BJ (cell line): ENCODE measurements at places on chromosomes 5 and 9.

DNA sequence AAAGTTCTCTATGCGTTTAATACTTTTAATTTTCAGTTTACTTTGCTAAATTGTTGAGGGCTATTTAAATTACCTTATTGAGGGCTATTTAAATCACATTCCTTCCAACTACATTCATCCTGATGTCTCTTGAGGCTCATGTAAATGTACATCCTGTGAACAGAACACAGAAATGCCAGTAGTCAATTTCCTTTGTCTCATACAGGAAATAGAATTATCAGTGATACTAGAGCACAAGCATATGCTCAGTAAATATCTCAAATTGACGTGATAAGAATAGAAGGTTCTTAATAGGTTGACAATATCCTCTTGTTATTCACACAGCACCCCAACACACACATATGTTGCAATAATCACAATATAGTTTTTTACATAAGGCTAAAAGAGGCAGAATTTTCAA, 449.0 kb downstream of the CYLC2 start:
- no peak for DNase-seq

GRCh38 chr9:83744206-83744605, 36.4 kb upstream of the UBQLN1 start:
- DNase-seq = no peak

- DNase-seq = no peak
Observed at GRCh38 chr9:35563791-35564197, 41.3 kb upstream of the TESK1 start.

DNA sequence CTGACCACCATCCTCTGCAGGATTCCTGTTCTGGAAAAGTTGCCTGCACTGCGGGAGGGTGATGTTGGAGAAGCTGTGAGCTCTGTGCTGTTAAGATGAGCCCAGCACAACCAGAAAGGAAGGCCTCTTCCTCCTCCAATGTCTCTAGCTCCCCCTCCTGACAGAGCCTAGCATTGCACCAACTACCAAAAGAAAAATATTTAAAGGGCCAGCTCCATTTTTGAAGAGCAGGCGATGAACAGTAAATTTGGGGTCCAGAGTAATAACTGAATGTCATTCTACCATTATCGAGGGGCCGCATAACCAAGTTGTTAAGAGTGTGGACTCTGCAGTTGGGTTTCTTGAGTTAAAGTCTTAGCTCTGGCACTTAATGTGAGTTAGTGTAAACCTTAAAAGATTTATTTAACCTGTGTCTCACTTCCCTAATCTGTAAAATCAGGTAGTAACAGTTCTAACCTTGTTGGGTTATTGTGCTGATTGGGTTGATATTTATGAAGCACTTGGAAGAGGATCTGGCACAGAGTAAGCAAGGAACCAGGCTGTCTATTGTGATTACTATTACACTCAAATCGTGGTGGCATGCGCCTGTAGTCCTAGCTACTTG, 3.9 kb downstream of the TEX53 start:
- DNase-seq = peak; percentile 25

DNA sequence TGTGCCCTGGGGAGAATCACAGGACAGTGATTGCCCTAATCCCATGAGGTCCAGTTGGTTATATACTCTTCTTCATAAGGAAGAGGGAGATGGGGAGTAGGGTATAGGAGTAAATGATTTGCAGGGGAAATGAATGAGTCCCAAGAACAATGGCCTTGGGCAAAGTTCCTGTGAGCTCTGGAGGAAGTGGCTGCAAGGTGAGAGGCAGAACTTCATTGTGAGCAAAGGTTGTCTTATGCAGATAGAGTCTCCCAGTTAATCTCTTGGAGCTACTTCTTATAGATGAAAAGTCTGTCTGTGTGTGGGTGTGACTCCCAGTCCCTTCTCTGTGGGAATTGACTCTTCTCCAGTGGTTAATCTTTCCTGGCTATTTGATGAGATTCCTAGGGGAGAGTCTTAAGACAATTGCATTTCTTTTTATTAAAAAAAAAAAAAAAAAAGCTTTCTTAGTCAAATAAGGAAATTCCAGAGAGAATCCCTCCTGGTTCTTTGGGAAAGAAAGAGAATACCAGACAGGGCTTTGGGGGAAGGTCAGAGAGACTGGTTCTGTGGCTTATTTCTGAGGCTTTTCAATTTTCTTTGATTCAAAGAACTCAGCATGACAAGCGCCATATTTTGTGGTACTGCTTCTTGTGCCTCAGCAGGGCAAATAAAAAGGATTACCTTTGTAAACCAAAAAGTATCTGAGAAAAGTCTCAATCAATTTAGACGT, 33.6 kb upstream of the MEGF10 start:
- no peak for DNase-seq

- DNase-seq = no peak
Observed at GRCh38 chr9:82353631-82354278, 365.2 kb downstream of the SPATA31D1 start.

DNA sequence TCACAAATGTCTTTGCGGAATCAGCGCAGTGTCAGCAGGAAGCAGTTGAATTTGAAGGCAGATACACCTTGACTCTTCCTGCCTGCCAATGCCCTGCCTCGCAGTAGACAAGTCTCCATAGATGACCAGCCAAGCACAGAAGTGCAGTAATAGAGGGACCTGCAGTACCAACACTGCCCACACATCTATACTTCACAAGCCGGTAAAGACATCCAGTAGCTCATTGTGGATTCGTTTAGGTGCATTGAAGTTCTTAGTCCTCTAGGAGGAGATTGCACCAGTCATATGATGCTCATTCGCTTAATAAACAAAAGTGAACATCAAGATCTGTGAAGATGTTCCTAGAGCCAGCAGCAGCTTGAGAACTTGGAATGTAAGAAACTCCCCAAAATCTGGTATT, 7.1 kb upstream of the IFNA2 start:
- DNase-seq = no peak

- no peak for DNase-seq
Observed at GRCh38 chr5:7668627-7669026, 182.3 kb downstream of the CFAP90 start.

DNA sequence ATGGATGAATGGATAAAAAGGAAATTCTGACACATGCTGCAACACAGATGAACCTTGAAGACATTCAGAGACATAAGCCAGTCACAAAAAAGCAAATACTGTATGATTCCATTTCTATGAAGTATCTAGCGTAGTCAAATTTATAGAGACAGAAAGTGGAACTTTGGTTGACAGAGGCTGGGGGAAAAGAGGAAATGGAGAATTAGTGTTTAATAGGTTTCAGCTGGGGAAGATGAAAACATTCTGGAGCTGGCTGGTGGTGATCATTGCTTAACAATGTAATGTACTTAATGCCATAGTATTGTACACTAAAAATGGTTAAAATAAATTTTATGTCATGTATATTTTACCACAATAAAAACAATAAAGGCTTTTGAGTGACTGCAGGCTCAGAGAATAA, 24.2 kb downstream of the PPIC start:
- no peak for DNase-seq

DNA sequence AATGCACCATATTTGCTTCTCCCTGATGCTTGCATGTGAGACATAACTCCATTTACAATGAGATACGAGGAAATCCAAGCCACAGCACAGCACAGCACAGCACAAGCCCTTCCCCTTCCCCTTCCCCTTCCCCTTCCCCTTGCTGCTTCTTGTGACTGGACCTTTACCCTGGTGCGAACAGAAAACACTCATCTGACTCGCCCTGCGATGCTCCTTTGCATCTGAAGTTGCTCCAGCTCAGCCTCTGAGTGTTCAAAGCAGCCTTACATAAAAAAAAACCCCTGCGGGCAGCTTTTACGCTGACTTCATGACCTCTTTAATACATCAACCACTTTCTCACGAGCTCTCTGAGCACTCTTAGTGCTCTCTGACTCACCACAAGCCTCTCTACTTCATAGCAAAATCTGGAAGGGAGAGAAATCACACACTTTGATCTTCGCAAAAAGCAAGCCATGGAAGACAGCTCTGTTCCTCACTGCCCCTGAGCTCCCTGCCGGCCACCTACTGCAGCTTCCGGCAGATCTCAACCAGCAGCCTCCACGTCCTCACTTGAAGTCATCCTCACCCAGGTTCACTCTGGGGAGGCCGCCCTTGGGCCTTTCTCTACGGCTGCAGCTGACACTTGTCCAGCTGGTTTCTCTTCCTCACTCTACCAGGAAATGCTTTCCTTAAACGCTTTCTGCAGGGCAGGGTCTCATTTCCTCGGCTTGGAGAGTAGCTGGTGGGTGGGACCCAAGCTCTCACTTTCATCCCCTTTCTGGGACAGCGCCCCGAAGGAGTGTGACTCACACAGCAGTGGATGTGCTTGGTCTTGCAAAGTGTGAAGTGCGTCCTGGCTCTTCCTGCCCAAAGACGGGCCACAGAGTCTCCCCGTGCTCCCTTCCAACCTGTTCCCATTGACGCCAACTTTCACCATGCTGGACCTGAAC, 5.3 kb downstream of the SLC34A1 start:
- DNase-seq = peak; percentile 86

- DNase-seq = no peak
Observed at GRCh38 chr5:170750791-170751190, 32.7 kb upstream of the GABRP start.

DNA sequence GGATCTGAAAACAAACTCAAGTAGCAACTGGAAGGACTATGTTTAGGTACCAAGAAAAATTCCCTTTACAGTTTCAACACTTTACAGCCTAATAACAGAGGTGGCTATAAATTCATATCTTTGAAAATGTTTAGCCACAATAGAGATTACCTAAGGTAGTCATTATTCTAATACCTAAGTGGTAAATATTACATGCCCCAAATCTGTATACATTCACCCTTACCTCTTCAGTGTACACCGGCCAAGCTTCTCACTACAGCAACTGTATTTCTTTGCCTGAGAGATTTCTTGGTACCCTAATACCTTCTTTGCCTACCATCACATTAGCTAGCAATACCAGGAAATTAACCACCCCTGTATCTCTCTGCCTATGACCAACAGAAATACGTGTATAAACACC, 154.0 kb downstream of the RFX3 start:
- no peak for DNase-seq

DNA sequence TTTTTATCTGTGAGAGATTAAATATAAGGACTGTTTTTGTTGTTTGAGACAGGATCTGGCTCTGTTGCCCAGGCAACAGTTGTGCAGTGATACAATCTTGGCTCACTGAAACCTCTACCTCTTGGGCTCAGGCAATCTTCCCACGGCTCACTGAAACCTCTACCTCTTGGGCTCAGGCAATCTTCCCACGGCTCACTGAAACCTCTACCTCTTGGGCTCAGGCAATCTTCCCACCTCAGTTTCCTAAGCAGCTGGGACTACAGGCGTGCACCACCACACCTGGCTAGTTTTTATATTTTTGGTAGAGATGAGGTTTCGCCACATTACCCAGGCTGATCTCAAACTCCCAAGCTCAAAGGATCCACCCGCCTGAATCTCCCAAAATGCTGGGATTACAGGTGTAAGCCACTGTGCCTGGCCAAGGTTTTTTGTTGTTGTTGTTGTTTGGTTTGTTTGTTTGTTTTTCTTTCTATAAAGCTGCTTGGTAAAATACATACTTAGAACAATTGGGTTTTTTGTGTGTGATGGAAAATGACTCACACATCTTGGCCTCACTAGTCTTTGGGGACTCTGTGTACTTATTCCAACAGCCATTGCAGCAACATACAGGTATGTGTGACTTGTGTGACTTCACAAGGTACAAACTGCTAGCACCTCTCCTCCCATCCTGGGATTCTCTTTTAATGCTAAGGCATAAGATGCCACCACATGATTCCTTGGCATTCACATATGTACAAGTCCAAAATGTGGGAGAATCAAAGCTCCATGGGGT, 36.5 kb upstream of the RASA1 start:
- DNase-seq = no peak

DNA sequence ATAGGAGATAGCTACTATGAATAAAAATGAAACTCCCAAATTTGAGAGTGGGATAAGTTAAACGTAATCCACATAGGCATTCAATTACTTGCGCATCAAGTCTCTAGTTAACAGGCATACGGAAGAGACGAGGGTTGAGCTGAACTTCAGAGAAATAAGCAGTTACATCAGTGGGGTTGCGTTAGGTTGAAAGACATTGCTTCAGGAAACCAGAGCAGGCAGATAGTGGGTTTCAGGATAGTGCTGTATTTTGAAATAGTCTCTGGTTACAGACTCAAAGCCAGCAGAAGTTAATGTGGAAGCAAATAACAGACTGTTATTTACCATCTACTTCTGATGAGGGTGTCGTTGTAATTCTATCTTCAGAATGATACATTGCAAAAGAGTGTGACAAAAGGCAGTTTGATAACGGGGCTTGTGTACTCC, 533.4 kb downstream of the PDE4D start:
- no peak for DNase-seq
